ENCODE measurements at places on chromosomes 2 and 18. TPM values are rescaled to one million over a fixed set of nuclear protein-coding genes. Genes with fewer than 3 reads are reported as not detected.

- no peaks in the 10 kb centered on the region for H3K36me3 ChIP-seq
- DNase-seq, result no peak
- H3K27ac ChIP-seq, result peak overlapping the region; percentile 76
- H3K4me3 ChIP-seq, result peak overlapping the region; percentile 98
- no peaks in the 10 kb centered on the region for H3K27me3 ChIP-seq
- H3K4me1 ChIP-seq, result peaks cover 51% of the 10 kb centered on the region
Measured at GRCh38 chr18:62186499-62186773, 420 bp downstream of the PIGN start.

DNA sequence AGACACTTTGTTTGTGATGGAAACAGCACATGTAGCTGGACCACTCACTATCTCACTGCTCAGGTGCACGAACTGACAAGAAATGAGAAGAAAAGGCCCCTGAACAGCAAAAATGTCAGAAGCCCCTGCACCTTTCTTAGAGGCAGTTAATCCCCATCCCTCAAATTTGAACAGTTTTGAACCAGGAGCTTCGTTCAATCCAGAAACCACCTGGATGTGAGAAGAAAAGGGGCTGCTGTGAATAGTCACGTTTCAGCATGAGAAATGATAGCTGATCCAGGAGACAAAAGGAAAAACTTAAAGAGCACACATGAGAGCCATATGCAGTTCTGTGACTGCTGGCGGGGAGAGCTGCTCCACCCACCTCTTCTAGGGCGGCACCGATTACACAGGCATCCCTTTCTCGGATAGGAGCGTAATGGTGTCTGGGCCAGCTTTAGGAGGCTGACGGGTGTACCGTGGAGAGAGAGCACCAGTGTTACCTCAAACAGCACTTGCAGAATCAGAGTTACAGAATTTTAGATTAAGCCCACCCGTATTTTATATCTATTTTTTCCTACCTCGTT lies 117.0 kb upstream of the EML6 start:
- peaks cover 61% of the 10 kb centered on the region for H3K4me1 ChIP-seq
- no peak for DNase-seq
- no peaks in the 10 kb centered on the region for H3K36me3 ChIP-seq

The EMILIN1 gene
- polyA plus RNA-seq, result 0.85 TPM

DNA sequence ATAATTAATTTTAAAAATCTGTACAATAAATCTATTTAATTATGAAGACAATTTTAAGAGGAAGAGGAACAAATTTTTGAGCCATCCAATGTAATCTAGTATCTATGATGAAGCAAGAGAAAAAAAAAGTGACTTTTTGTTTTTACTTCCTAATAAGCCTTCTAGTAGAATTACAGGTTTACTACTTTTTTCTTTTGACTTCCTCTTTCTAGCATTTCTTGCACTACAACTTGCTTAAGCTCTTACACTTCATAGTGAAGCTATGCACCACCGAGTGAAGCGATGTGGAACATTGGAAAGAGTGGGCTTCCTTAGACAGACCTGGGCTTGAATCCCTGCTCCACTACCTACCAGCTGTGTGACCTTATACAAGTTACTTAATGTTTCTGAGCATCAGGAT lies 2.1 kb downstream of the SERPINB2 start:
- no peaks in the 10 kb centered on the region for H3K4me1 ChIP-seq
- no peak overlapping the region for H3K27ac ChIP-seq
- no peak overlapping the region for H3K4me3 ChIP-seq
- no peaks in the 10 kb centered on the region for H3K27me3 ChIP-seq

GRCh38 chr2:96838345-96839292 lies 5.2 kb downstream of the ANKRD23 start:
- DNase-seq, result no peak
- H3K27me3 ChIP-seq, result no peaks in the 10 kb centered on the region
- no peak overlapping the region for H3K27ac ChIP-seq
- peaks cover 7% of the 10 kb centered on the region for H3K36me3 ChIP-seq
- H3K4me1 ChIP-seq, result peaks cover 17% of the 10 kb centered on the region

DNA sequence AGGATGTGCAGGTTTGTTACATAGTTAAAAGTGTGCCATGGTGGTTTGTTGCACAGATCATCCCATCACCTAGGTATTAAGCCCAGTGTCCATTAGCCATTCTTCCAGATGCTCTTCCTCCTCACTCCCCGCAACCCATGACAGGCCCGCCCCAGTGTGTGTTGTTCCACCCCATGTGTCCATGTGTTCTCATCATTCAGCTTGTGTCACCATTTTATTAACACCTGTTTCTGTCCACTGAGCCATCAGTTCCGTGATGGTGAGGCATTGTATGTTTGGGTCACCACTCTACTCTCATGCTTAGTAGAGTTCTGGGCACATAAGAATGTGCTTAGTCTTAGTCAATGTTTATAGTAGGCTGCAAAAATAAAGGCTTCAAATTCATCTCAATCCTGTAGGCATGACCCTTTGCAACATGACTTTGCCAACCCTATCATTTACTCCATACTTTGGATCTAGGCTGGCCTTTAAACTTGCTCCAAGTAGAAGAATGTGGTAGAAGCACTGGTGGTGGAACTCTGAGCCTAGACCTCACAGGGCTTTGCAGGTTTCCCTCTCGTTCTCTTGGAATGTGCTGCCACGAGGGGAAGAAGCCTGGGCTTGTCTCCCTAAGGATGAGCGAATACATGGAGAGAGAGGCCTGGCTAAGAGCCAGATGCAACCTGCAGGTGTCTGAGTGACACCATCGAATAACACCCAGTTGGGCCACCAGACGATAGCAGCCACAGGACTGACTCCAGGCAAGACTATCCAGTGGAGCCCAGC lies 161.5 kb downstream of the NAPG start:
- no peak overlapping the region for H3K27ac ChIP-seq
- DNase-seq, result no peak
- H3K27me3 ChIP-seq, result no peaks in the 10 kb centered on the region
- H3K4me3 ChIP-seq, result no peak overlapping the region
- no peaks in the 10 kb centered on the region for H3K4me1 ChIP-seq

DNA sequence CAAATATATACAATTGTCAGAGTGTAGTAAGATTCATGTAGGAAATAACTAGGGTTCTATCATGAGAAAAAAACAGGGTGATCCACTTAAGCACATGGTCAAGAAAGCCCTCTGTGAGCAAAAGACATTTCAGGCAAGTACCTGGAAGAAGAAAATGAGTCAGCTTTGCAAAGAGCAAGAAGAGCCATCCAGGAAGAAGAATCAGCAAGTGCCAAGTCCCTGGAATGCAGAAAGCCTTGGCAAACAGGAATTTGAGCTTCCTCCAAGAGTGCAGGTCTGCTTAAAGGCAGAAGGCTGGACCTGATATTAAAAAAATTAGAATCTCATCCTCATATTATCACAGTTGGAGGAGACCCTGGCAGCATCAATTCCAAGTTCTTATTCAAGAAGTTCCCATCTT lies 188.5 kb upstream of the CELF4 start:
- DNase-seq, result no peak
- no peaks in the 10 kb centered on the region for H3K36me3 ChIP-seq
- no peaks in the 10 kb centered on the region for H3K27me3 ChIP-seq
- H3K27ac ChIP-seq, result no peak overlapping the region
- H3K4me3 ChIP-seq, result no peak overlapping the region
- H3K4me1 ChIP-seq, result no peaks in the 10 kb centered on the region

DNA sequence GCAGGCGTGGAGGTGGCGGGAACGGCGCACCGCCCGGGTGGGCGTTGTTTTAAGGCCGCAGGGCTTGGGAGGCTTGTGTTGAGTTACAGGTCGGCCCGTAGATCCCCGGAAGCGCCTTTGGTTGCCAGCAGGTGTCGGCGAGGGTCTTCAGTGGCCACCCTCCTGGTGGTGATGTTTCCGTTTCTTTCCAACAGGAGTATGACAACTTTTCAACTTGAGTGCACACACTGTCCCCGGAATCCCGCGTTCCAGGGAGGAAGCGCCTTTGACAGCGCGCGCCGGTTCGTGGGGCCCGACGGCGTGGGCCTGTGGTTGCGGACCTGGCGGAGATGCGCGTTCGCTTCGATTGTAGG lies 1.0 kb upstream of the HDAC4 start:
- H3K36me3 ChIP-seq, result no peaks in the 10 kb centered on the region
- DNase-seq, result no peak
- peaks cover 31% of the 10 kb centered on the region for H3K4me1 ChIP-seq

DNA sequence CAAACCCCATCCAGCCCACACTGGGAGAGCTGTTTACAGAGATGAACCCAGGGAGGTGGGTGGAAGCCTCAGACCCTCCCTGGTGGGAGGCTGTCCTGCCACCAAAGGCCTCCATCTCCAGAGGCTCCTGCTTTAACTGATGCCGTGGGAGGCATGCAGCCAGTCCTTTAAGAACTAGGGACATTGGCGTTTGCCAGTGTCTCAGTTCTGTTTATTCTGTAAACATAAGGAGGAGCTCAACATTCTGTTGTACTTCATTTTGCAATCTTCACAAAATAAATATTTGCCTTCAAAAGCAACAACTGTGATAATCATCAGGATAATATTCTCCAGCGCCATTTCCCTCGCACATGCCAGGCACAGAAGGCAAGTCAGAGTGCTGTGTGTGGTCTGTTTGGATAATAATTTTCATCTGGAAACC lies 6.8 kb downstream of the EDAR start:
- no peaks in the 10 kb centered on the region for H3K36me3 ChIP-seq
- H3K4me1 ChIP-seq, result peaks cover 36% of the 10 kb centered on the region
- no peak overlapping the region for H3K4me3 ChIP-seq
- no peaks in the 10 kb centered on the region for H3K27me3 ChIP-seq
- DNase-seq, result no peak
- no peak overlapping the region for H3K27ac ChIP-seq

GRCh38 chr2:49251766-49252165 lies 97.5 kb upstream of the FSHR start:
- no peak overlapping the region for H3K4me3 ChIP-seq
- H3K4me1 ChIP-seq, result no peaks in the 10 kb centered on the region
- H3K27ac ChIP-seq, result no peak overlapping the region
- H3K36me3 ChIP-seq, result no peaks in the 10 kb centered on the region

The RGPD3 gene
- polyA plus RNA-seq, result 0.12 TPM

GRCh38 chr18:76980663-76981395 lies 151.8 kb downstream of the MBP start:
- H3K4me1 ChIP-seq, result no peaks in the 10 kb centered on the region
- no peak overlapping the region for H3K4me3 ChIP-seq

GRCh38 chr2:85915606-85916303 lies 27.0 kb upstream of the ST3GAL5 start:
- no peaks in the 10 kb centered on the region for H3K4me1 ChIP-seq
- no peak overlapping the region for H3K4me3 ChIP-seq
- no peak for DNase-seq
- H3K36me3 ChIP-seq, result no peaks in the 10 kb centered on the region

DNA sequence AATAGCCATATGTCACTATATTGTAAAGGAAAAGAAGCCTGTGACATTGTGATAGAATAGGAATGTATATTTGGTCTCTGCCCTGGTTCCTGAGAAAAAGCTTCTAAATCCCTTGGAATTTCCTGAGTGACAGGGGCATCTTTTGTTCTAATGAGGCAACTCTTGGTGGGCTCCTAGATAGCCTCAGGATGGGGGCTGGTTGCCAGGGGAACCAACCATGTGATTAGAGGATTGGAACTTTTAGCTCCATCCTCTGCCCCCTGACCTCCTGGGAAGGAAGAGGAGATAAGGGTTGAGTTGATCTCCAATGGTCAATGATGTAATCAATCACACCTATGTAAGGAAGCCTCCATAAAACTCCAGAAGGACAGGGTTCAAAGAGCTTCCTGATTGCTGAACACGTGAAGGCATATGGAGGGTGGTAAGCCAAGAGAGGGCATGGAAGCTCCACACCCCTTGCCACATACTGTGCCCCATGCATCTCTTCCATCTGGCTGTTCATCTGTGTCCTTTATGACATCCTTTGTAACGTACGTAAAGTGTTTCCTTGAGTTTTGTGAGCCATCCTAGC lies 2.9 kb upstream of the ME2 start:
- H3K4me1 ChIP-seq, result peaks cover 17% of the 10 kb centered on the region
- H3K27ac ChIP-seq, result no peak overlapping the region
- DNase-seq, result no peak
- H3K36me3 ChIP-seq, result no peaks in the 10 kb centered on the region
- H3K27me3 ChIP-seq, result no peaks in the 10 kb centered on the region
- no peak overlapping the region for H3K4me3 ChIP-seq

GRCh38 chr2:227536445-227536844 lies 62.2 kb upstream of the SCYGR2 start:
- no peak overlapping the region for H3K27ac ChIP-seq
- no peak for DNase-seq
- no peak overlapping the region for H3K4me3 ChIP-seq
- peaks cover 7% of the 10 kb centered on the region for H3K36me3 ChIP-seq
- H3K27me3 ChIP-seq, result no peaks in the 10 kb centered on the region

The DARS1 gene
- 102 TPM for polyA plus RNA-seq

DNA sequence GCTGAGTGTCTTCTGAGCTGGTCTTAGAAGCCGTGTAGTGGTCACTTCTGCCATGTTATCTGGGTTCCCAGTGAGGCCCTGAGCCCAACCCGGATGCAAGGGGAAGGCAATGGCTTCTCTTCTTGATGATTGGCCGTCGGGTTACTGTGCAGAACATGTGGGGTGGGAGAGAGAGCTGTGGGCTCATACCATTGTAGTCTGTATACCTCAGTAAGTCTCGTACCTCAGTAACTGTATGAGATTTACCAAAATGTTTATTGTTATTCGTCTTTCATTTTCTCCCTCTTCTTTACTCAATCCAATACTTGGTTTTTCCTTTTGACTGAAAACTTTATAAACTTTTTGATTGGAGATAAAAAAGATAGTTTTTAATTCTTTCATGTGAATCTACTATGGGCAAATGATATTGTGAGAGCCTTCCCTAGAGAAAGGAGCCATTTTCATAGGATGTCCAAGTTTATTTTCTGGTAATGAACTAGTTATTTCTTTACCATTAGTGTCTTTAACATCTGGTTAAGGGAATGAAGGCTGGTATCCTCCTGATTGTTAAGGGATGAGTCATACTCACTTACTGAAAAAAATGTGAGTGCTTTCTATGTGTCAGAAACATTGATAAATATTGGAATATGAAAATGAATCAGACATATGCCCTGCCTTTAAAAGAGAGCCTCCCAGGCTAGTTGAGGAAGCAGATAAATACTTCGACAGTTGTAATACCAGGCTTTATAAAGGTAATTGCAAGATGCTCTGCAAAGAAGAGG lies 129.9 kb downstream of the PRPF40A start:
- H3K36me3 ChIP-seq, result no peaks in the 10 kb centered on the region
- H3K4me1 ChIP-seq, result no peaks in the 10 kb centered on the region
- H3K4me3 ChIP-seq, result no peak overlapping the region
- no peaks in the 10 kb centered on the region for H3K27me3 ChIP-seq
- H3K27ac ChIP-seq, result no peak overlapping the region

DNA sequence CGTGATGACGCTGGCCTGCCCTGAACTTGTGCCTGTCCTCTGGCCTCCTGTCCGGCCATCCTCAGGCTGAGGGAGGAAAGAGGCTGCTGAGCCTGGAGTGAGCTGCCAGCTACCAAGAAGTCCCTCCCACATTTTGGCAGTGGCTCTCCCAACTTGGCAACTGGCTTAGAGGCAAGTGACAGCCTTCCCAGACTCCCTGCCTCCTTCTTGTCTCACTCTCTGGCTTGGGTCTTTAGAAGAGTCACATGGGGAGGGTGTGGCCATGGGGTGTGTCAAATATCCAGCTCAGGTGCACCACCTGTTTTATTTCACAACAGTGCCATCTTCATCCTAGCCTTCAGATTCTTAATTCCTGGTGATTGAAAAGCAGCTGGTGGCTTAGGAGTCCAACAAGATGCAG lies 222.9 kb downstream of the PRKCE start:
- no peak overlapping the region for H3K27ac ChIP-seq
- H3K27me3 ChIP-seq, result no peaks in the 10 kb centered on the region
- H3K4me1 ChIP-seq, result no peaks in the 10 kb centered on the region
